Activated naive CD8-positive, alpha-beta T cell treated with anti-CD3 and anti-CD28 coated beads for 36 hours (primary cell): ENCODE measurements at places on chromosomes 13 and 19.

DNA sequence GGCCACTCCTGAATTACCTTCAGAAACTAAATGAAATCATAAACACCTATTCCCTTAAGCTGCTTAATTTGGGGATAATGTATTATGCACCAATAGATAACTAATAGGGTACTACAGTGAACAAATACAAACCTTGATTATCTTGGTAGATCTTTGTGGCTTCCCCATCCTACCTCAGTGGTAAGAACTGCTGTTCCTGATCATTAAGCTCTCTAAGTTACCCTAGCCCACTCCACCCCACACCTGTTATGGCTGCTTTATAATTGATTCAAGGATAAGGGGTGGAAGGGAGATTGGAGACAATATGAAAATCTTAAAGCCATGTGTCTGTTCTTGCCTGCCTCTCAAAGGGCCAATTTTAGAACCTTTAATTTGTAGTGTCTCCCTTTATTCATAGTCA lies 121.2 kb downstream of the LMO7 start:
- no peak for DNase-seq

DNA sequence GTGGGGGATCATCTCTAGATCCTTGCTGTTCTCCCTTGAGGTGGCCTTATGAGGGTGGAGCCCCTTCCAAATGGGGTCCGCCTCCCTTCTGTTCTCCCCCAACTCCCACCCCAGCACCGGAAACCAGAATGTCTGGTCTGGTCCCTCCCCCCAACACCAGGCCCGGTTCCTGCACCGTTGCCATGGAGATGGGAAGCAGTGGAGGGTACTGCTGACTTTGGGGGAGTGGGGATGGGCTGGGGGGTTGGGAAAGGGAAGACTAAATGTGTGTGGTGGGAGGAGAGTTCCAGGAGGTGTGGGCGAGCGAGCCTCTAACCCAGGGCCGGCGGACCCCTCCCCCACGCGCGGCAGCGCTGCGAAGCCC lies 1.7 kb downstream of the SHANK1 start:
- DNase-seq: no peak

GRCh38 chr13:113176280-113176679 lies 17.8 kb downstream of the PROZ start:
- no peak for DNase-seq

DNA sequence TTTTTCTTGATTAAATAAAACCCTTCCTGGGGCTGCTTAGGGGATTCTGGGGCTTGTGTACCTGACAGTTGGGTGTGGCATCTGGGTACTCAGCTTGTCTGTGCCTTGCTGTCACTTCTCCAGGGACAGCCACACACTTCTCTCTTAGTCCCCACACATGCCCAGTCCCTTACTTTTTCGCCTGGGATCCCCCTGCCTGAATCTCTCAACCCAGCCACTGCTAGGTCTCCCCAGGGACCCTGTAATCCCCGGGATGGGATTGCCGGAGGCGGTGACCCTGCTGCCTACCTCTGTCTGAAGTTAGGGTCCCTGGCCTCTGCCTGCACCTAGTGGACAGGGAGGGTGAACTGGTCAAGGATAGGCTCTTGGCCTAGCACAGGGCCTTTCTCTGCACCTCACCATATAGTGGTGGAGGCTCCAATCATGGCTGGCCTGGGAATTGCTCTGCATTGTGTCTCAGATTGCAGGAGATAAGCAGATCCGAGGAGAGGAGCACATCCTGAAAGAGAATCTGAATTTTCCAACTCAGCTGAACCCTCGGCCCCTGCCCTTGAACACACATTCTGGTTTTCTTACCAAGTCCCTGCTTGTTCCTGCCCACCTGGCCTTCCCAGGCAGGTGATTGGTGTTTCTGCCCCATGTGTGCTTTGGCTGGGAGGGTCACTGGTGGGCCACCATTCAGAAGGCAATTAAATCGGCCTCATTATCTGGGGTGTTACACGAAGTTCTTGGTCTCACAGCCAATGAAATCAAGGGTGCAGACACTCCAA lies 8.7 kb upstream of the ZNF492 start:
- no peak for DNase-seq

- no peak for DNase-seq
These were observed 1.5 kb downstream of the ARID3A start for GRCh38 chr19:927351-927779.

GRCh38 chr13:73938372-73939070 lies 195.7 kb downstream of the KLF12 start:
- DNase-seq: no peak

DNA sequence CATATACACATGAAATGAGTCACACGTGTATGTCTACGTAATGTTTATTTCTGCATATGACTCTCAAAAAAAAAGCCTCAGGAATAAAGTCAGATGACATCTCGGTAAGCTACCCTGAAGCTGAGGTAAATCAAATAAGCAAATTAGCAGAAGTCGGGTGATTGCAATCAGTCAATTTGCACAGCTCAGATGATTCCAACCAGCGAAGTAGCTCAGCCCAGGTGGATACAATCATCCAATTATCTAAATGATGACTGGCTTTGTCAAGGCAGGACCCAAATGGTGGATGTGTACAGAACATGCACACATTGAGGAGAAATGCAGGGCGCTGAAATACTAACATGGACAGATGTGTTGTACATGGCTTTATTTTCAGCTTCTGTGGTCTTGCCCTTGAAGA lies 148.5 kb downstream of the ZNF486 start:
- DNase-seq: no peak

GRCh38 chr19:55058781-55059610 lies 4.0 kb downstream of the RDH13 start:
- DNase-seq: no peak

DNA sequence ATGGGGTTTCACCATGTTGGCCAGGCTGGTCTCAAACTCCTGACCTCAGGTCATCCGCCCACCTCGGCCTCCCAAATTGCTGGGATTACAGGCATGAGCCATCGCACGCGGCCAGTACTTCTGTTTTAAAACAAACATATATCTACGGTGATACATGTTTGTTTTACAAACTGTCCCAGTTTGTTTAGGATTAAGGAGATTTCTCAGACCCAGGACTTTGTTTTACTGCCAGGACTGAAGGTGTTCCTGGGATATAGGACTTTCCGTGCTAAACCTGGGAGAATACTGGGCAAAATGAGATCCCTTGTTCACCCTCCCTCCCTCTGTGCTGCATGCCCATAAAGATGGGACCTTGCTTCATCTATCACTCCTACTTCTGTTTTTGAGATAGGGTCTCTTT lies 8.8 kb downstream of the NLRP8 start:
- DNase-seq: no peak

- DNase-seq: no peak
These were observed 35.4 kb downstream of the ARHGAP35 start for GRCh38 chr19:46896076-46896794.

DNA sequence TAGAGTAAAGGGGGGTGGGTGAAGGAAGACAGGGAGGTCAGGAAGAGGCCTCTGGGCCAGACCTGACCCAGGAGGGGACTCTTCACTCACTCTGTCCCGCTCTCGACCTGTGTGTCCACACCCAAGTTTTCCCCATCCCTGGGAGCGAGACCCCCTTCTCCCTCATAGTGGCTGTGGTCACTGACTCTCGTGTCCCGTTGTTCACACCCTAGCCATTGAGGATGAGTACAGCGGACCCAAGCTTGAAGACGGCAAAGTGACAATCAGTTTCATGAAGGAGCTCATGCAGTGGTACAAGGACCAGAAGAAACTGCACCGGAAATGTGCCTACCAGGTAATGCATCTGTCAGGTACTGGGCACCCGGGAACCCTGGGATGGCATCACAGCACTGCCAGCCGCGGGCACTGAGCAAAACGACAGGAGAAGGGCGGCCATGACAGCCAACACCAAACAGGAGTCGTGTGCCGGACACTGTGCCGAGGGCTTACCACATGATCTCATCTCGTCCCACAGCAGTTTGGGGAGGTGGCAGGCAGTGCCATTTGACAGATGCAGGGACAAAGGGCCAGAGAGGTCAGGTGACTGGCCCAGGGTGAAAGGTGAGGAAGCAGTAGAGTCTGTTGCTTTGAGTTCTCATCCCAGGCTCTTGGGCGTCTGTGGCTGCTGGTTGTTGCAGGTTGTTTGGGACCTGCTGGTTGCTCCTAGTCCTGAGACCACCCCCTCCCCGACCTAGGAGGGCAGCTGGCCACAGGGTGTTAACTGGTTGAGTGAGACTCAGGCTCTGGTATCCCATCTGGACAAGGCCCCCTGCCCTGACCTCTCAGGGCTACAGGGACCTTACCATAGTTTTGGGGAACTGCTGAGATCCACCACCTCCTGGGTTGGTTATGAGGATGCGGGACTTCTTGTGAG lies 29.6 kb downstream of the PPP5C start:
- DNase-seq: no peak

GRCh38 chr19:54654447-54655321 lies 8.1 kb upstream of the LILRB4 start:
- no peak for DNase-seq

- peak; percentile 11 for DNase-seq
These were observed 128.6 kb downstream of the USP12 start for GRCh38 chr13:27043013-27043412.

GRCh38 chr19:10283301-10284064 lies 3.3 kb upstream of the ICAM4 start:
- DNase-seq: no peak

GRCh38 chr19:5973867-5974635 lies 3.9 kb downstream of the RANBP3 start:
- DNase-seq: no peak

DNA sequence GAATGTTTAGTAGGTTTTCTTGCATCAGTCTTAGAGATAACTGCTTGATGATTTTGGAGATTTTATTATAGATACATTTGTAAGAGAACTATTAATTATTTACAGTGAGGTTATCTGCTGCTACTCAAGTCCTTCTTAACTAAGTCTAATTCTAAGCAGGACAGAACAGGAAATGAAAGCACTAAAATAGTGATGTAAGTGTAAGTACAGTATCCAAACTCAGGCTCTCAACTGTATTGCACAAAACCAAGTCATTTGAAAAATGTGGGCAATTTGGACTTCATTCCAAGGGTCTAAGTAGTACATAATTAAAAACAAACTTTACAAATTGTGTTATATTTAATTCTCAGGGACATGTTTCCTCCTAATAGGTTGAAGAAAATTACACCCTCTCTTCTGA lies 417.1 kb downstream of the ITGBL1 start:
- no peak for DNase-seq

GRCh38 chr19:5341448-5341820 lies 822 bp upstream of the PTPRS start:
- DNase-seq: no peak

- DNase-seq: no peak
These were observed 30.5 kb upstream of the TUBGCP3 start for GRCh38 chr13:112618501-112618900.

DNA sequence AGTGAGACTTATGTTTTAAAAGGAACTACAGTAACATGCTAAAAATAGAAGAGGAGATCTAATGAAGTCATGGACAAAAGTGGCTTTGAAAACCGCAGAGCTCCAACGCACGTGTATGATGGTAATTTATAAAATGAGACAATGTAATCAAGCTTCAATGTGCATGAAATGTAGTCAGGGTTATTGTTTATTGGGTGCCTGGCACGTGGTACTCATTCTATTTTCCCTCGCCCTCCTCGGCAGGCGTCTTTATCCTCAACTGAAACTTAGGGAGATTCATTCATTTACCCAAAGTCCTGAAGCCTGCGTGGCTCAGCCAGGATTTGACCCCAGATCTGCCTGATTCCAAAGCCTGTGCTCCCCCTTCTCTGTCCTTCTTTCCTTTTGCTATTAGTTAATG lies 79.8 kb downstream of the CHST8 start:
- no peak for DNase-seq

DNA sequence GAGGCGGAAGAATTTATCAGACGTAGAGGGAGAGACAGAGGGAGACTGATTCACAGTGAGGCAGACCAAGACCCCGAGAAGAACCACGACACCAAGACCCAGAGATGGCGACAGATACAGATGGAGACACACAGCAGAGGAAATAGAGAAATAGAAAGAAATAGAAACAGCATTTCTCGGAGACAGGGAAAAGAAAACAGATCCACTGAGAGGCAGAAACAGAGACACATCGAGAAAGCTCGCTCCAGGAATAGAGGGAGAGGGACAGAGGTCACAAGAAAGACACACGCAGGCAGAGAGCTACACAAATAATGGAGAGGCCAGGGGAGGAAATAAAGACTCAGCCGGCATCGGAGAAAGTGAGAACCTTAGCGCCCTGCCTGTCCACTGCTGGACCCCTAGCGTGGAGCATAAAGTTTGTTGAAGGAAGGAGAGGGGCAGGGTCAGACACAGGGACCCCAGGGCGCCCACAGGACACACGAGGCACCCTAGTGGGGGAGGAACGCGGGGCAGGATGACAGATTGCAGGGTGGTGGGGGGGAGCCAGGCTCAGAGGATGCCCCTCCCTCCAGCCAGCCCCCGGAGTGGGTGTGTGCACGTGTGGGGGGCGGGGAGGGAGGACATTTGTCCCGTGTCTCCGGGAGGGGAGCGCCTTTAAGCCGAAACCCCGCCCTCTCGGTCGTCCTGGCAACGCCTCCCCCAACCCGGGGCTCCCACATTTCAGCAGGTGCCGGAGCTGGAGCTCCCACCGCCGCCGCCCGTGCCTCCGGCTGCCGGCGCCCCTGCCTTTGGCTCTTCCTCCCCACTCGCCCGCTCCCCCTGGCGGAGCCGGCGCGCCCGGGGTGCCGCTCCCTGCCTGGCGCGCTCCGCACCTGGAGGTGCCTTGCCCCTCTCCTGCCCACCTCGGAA lies at the start of gene PRKCG:
PRKCG (plus strand) TSS at position 716 of the 909 bp plus-strand sequence. CDS start 298 bp downstream, outside the sequence.
- peak; percentile 70 for DNase-seq

DNA sequence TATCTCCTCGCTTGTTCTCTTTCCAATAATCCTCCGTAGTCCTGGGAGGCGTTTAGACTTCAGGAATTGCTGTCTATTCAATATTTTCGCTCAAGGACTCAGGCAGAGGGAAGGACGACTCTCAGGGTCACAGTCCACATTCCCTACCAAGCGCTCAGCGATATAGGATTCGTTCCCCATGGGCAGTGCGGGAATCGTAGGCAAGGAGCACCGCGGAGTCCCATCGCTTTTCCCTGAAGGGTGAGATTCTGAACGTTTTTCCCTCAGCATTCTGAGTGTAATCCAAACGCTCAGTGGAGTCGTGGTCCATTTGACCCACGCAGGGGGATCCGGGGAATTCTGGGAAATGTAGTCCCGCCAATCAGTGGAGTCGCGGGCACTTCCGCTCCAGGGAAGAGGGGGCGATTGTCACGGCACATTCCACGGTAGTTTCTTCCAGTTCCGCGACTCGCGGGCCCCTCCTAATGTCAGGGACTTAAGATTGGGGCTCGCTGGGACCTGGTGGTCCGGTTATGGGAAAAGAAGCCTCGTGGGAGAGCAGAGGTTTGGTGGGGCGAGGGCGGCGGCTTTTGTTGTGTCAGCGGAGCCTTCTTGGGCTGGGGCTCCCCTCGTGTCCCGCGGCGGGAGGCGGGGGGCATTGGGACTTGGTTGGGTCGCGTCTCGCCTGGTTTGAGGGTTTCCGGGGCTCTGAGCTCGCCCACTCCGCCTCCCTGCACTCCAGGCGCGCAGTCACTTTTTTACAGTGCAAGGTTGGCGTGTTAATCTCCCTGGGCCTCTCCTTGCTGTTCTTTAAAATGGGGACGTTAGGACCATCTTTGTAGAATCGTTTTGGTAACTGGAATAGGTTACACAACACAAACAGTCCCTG lies at the start of gene ZNF234:
ZNF234 (plus strand) TSS at position 364 of the 868 bp plus-strand sequence. CDS start 3,079 bp downstream, outside the sequence.
- DNase-seq: peak; percentile 58

GRCh38 chr13:98509271-98510155 lies 67.4 kb downstream of the STK24 start:
- peak; percentile 41 for DNase-seq
